ENCODE measurements at places on chromosomes 1 and 21. TPM values are rescaled to one million over a fixed set of nuclear protein-coding genes. Genes with fewer than 3 reads are reported as not detected.
A peak's percentile ranks its signal among the peaks of the same experiment; 100 is the strongest.

GRCh38 chr1:67850611-67851075, 17.4 kb upstream of the GNG12 start:
- H3K4me3 ChIP-seq: no peak overlapping the region
- no peaks in the 10 kb centered on the region for H3K4me1 ChIP-seq
- no peak overlapping the region for H3K27ac ChIP-seq
- DNase-seq: no peak
- no peaks in the 10 kb centered on the region for H3K36me3 ChIP-seq

GRCh38 chr1:37765916-37766664, 1.2 kb upstream of the EPHA10 start:
- no peak for DNase-seq
- H3K4me3 ChIP-seq: no peak overlapping the region
- peaks cover 96% of the 10 kb centered on the region for H3K27me3 ChIP-seq
- no peaks in the 10 kb centered on the region for H3K4me1 ChIP-seq
- no peak overlapping the region for H3K27ac ChIP-seq
- H3K36me3 ChIP-seq: no peaks in the 10 kb centered on the region

DNA sequence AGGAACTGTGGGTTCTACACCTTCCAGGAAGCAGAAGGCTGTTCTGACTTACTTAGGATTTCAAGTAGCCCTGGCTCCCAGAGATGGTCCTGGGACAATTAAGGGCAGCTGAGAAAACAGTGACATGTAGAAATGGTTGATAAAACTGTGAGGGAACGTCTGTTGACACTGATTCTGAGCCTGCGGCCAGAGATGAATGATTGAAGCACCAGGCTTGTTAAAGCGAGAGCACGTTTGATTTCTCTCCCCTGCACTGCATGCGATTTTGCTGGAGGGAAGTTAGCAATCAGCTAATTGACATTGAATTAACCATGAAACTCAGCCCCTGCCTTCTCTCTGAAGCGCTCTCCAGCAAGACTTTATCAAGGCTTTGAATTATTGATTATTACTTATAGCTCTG, 29.9 kb upstream of the POU3F1 start:
- H3K4me1 ChIP-seq: no peaks in the 10 kb centered on the region
- H3K27me3 ChIP-seq: no peaks in the 10 kb centered on the region
- no peak for DNase-seq
- no peak overlapping the region for H3K27ac ChIP-seq
- no peaks in the 10 kb centered on the region for H3K36me3 ChIP-seq

DNA sequence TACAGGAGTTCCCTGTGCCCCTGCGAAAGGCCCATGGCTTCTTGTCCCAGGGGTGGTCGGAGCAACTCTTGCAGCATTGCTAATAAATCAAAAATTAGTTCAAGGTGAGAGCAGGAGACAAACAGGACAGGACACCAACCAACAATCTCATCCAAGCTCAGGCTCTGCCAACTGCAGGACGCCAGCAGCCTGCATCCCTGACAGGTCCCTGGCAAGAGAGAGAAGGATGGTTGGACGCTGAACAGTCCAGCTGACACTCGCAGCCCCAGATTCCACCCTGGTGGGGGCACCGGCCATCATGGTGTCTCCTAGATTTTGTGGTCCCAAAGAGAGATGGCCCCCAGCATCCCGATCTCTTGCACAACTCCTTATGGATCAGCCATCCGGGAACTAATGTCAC, 142.1 kb upstream of the VAMP3 start:
- no peak for DNase-seq
- no peak overlapping the region for H3K4me3 ChIP-seq
- no peaks in the 10 kb centered on the region for H3K27me3 ChIP-seq
- no peaks in the 10 kb centered on the region for H3K36me3 ChIP-seq
- no peaks in the 10 kb centered on the region for H3K4me1 ChIP-seq

DNA sequence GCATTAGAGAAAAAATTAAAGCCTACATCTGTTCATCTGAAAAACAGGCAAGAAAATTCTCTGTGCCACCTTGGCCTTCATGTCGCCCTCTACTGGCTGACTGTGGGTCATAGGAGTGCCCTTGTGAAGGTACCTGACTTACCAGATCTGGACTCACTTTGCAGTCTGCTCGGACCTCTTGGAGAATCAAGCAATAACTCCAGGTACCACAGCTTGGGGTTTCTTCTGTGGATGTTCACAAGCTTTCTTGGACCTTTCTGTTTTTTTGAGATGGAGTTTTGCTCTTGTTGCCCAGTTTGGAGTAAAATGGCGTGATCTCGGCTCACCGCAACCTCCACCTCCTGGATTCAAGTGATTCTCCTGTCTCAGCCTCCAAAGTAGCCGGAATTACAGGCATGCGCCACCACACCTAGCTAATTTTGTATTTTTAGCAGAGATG, 2.4 kb upstream of the PRAMEF18 start:
- H3K27me3 ChIP-seq: peaks cover 16% of the 10 kb centered on the region
- no peaks in the 10 kb centered on the region for H3K4me1 ChIP-seq
- no peak overlapping the region for H3K4me3 ChIP-seq
- H3K36me3 ChIP-seq: no peaks in the 10 kb centered on the region

GRCh38 chr21:19321688-19322087, 918.1 kb upstream of the TMPRSS15 start:
- no peak overlapping the region for H3K4me3 ChIP-seq
- no peaks in the 10 kb centered on the region for H3K27me3 ChIP-seq
- H3K36me3 ChIP-seq: no peaks in the 10 kb centered on the region
- H3K27ac ChIP-seq: no peak overlapping the region

GRCh38 chr1:210376836-210377372, 48.2 kb downstream of the HHAT start:
- no peak overlapping the region for H3K27ac ChIP-seq
- no peak overlapping the region for H3K4me3 ChIP-seq
- no peak for DNase-seq
- no peaks in the 10 kb centered on the region for H3K36me3 ChIP-seq
- no peaks in the 10 kb centered on the region for H3K4me1 ChIP-seq

DNA sequence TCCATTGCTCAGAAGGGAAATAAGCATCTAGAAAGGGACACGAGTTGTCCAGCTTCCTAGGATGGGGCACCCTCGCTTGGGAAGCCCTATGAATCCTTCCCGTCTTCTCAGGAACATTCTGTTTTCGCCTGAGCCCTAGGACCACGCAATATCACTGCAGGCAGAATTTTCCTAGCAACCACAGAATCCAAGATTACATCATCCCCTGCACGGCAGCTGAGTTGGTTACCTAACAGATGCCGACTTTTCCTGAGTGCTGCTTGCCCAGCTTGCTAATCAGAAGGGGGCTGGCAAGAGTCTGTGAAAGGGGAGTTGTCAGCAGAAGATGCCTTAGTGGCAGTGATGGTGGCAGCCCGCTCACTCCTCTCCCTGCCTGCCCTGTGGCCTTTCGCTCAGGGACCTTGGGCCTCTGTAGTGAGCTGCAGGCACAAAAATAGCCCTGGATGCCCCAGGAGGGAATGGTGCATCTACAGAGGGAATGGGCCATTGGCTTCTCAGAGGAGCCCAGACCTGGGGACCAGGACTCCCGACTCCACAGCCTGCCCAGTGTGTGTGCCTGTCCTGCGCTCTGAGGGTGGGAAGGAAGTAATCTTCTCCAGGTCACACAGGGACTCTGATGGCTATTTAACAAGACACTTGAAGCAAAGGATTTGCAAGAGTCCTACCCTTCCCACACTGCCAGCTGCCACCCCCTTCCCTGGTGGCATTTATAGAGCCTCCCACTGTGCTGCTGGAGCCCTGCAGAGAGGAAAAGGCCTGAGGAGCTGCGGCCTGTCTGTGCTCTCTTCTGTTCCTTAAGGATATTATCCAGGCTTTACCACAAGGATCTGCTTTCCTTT, 28.9 kb upstream of the CLSTN1 start:
- H3K4me1 ChIP-seq: no peaks in the 10 kb centered on the region
- peaks cover 22% of the 10 kb centered on the region for H3K36me3 ChIP-seq
- DNase-seq: no peak

- H3K4me1 ChIP-seq: no peaks in the 10 kb centered on the region
- H3K4me3 ChIP-seq: no peak overlapping the region
- H3K36me3 ChIP-seq: peaks cover 10% of the 10 kb centered on the region
- peak overlapping the region; percentile 65 for H3K27ac ChIP-seq
- DNase-seq: no peak
- H3K27me3 ChIP-seq: peaks cover 6% of the 10 kb centered on the region
Observed at GRCh38 chr1:43274125-43274803, 4.5 kb downstream of the TMEM125 start.

DNA sequence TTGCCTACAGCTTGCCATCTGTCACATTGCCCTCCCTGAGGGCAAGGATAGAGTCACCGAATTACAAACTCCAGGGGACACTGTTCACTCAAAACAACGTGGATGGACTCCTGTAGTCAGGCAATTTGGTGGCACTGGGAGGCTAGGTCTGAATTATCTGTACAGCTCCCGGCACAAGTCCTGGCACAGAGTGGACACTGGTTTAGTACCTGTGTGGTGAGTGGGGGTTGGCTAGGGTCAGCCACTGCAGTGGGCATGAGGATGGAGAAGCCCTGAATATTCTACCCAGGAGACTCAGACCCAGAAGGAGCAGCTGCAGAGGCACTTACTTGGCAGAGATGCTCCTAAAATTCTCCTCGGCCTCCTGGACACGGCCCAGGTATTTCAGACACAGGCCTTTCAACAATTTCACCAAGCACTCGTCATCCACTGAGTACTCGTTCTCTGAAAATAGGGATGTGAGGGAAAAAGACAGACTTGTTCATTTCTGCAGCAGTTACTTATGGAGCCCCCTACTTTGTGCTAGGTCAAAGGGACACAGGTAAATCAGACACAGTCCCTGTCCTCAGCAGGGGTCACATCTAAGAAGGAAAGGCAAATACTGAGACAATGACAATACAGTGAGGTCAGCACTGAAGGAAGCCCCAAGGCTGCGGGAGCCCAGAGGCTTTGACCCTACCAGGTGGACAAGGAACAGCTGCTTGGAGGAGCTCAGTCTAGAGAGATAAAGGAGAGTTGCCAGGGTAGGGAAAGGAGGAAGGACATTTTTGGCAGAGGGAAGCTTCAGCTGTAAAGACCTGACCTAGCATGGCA, 40.5 kb downstream of the TTC39A start:
- H3K4me1 ChIP-seq: no peaks in the 10 kb centered on the region
- H3K36me3 ChIP-seq: peaks cover 12% of the 10 kb centered on the region
- no peak overlapping the region for H3K4me3 ChIP-seq
- H3K27ac ChIP-seq: no peak overlapping the region
- H3K27me3 ChIP-seq: no peaks in the 10 kb centered on the region
- DNase-seq: no peak

DNA sequence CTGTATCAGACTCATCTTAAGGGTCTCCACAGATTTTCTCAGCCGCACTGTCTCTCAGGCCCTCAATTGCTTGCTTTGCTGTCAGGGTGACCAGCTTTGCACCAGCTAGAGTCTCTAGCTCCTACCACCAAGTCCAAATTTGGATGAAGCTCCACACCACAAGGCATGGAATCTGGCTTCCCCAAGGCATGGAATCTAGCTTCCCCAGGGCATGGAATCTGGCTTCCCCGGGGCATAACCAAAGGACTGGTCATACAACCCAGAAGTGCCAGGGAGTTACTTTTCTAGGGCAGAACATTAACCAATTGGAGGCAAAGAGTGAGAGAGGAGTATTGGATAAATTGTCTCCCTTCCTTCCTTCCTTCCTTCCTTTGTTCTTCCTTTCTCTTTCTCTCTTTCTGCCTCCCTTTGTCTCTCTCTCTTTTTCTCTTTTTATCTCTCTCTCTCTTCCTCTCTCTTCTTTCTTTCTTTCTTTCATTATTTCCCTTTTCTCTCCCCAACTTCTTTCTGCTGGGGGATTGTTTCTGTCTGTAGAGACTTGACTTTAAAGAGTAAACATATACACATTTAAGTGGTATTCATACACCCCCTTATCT, 76.9 kb upstream of the HAO2 start:
- no peak overlapping the region for H3K4me3 ChIP-seq
- DNase-seq: no peak
- no peaks in the 10 kb centered on the region for H3K36me3 ChIP-seq
- H3K4me1 ChIP-seq: no peaks in the 10 kb centered on the region
- no peak overlapping the region for H3K27ac ChIP-seq

DNA sequence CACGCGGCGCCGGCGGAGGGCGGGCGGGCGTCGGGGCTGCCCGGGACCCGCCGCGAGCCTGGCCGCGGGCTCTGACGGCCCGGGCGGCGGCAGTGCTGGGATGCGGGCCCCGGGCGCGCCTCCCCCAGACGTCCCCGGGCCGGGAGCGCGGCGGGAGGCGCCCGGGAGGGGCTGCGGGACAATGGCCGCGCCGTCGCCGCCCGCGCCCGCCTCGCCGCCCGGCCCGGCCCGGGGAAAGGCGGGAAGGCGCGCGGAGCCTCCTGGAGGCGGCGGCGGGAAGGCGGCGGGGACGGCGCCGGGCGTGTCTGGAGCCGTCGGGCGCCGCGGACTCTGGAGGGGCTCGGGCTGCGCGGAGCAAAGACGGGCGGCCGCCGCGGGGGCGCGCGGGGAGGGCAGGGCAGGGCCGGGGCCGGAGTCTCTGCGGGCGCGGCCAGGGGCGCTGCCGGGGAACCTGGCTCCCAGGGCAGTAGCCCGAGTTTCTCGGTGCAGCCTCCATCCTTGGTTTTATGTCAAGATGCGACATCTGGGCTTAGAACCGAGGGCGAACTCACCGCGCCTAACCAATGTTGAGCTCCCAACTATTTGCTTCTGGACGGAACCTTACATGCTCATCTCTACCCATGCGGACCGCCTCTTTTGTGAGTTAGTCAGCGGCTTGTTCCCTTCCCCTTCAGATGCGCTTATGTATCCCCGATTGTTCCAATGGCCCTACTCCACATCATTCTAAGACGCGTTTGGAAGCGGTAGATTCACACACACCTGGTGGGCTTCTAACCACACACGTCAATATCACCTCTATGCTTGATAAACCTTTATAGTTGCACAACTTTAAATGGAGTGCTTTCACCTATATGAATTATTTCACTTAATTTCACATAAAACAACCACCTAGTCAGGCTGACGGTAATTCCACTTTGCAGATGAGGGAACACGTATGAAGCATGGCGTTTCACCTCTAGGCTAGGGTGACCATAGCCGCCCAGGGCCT, 651 bp downstream of the ZBTB8A start:
- DNase-seq: peak; percentile 33
- peaks cover 26% of the 10 kb centered on the region for H3K4me1 ChIP-seq
- no peaks in the 10 kb centered on the region for H3K27me3 ChIP-seq
- H3K27ac ChIP-seq: peak overlapping the region; percentile 69
- peak overlapping the region; percentile 43 for H3K4me3 ChIP-seq

DNA sequence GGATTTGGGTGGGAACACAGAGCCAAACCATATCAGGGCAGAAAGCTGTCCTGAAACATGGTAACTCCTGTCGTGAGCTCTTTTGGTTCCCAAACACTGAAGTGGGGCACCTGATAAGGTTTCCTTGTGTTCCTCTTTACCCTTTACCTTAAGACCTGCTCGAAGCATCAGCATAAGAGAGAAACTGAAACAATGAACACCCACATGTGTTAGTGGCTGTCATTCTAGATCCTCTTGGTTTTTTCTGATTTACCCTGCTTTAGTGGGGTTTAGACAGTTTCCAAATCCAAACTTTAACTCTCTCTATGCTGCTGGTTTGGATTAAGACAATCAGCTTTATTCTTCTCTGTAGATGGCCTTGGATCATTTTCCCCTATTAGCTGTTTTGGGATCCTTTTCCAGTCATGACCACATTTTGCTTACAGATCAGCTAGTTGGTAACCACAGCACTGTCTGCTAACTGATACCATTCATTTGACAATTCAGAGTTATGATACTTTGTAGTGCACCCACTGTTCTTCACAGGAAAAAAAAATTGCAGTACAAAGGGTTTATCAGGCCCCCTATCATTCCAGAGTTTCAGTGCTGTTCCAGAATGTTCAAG, 975 bp upstream of the MNDA start:
- H3K4me1 ChIP-seq: peaks cover 8% of the 10 kb centered on the region
- H3K4me3 ChIP-seq: no peak overlapping the region
- no peaks in the 10 kb centered on the region for H3K36me3 ChIP-seq
- no peak for DNase-seq
- no peaks in the 10 kb centered on the region for H3K27me3 ChIP-seq

The TRPM2 gene
- 25.6 TPM for total RNA-seq

The LRRC71 gene
- total RNA-seq: 3.5 TPM

The VPS13D gene
- 62.3 TPM for total RNA-seq

The CACNA1S gene
- 0.12 TPM for total RNA-seq

The TRABD2B gene
- 0.99 TPM for total RNA-seq
